Natural killer cell (primary cell): ENCODE measurements at places on chromosomes 7 and 10.

DNA sequence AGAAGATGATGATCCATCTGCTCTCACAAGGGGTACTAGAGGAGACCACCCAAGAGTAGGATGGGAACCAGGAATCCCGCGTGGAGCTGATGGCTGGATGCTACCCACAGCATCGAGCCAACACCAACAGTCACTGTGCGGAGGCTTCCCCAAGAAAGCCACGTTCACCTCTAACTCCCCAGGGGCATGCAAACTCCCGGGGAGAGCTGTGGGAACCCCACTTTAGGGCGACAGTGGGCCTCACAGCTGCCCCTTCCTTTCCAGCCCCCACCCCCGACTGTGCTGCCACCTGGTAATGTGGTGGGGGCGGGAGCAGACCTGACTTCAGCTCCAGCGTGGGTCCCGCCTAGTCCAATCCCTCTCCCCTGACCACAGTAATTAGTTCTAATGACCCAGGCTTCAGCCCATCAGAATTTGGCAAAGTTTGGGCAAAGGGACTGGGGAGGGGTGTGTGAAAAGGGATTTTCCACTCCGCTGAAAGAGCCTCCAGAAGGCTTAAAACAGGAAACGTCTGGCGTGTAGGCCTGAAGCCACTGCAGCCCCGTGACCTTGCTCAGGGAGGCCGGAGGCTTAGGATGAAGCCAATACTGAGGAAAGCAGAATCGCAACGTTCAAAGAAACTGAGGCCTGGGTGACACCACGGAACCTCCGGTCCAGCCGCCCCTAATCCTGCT, 20.3 kb downstream of the ASB13 start:
- no peak for DNase-seq

DNA sequence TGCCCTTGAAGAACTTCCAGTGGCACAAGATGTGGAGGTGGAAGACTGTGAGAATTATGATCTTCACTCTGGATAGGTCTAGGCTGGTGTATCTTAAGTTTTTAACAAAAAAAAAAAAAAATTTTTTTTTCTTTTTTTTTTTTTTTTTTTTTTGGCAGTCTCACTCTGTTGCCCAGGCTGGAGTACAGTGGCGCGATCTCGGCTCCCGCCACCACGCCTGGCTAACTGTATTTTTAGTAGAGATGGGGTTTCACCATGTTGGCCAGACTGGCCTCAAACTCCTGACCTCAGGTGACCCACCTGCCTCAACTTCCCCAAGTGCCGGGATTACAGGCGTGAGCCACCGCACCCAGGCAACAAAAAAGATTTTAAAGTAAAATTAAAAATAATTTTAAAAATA, 37.9 kb downstream of the WAPL start:
- no peak for DNase-seq

DNA sequence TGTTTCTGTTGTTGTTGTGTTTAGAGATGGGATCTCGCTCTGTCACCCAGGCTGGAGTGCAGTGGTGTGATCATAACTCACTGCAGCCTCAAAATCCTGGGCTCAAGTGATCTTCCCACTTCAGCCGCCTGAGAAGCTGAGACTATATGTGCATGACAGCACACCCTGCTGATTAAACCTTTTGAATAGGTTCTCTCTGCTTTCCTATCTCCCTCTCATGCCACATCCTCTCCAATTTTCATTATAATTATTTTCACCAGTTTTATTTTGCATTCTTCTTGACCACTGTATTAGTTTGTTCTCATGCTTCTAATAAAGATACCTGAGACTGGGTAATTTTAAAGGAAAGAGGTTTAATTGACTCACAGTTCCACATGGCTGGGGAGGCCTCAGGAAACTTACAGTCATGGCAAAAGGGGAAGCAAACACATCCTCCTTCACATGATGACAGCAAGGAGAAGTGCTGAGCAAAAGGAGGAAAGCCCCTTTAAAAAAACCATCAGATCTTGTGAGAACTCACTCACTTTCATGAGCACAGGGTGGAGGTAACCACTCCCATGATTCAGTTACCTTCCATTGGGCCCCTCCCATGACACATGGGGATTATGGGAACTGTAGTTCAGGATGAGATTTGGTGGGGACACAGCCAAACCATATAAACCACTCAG, 12.9 kb downstream of the AGK start:
- DNase-seq = no peak

GRCh38 chr10:4131407-4132215, 346.6 kb upstream of the KLF6 start:
- peak; percentile 80 for DNase-seq

- DNase-seq = no peak
Observed at GRCh38 chr10:10551596-10552301, 465.9 kb upstream of the CELF2 start.

DNA sequence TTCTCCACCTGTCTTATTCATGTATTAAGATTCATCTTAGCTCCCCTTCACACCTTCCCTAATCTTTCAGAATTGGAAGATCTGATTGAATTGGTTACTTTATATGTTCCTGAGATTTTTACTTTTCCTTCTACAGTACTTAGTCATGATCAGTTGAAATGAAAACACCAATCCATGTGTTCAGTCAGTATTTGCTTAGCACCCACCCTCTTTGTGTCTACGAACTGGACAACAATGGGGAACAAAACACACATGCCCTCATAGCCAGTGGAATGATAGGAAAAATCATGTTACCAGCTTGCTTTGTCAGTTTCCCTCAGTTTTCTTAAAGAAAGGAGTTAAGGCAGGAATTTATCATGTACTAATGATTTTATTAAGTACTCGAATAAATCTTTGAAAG, 2.0 kb downstream of the MASTL start:
- no peak for DNase-seq

- DNase-seq = no peak
Observed at GRCh38 chr10:70295321-70295720, 11.5 kb upstream of the NPFFR1 start.

- no peak for DNase-seq
Observed at GRCh38 chr10:75335983-75336382, 65.6 kb downstream of the ZNF503 start.

- DNase-seq = no peak
Observed at GRCh38 chr10:87723500-87723899, 63.8 kb downstream of the PAPSS2 start.

DNA sequence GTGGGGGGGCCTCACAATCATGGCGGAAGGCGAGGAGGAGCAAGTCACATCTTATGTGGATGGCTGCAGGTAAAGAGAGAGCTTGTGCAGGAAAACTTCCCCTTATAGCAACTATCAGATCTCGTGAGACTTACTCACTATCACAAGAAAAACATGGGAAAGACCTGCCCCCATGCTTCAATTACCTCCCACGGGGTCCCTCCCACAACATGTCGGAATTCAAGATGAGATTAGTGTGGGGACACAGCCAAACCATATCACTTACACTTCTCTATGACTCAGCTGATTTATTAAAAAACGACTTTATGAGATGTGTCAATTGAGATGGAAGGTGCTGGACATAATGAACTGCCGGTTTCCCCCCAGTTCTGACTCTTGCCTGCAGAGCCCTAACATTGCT, 23.8 kb upstream of the CHN2 start:
- no peak for DNase-seq

DNA sequence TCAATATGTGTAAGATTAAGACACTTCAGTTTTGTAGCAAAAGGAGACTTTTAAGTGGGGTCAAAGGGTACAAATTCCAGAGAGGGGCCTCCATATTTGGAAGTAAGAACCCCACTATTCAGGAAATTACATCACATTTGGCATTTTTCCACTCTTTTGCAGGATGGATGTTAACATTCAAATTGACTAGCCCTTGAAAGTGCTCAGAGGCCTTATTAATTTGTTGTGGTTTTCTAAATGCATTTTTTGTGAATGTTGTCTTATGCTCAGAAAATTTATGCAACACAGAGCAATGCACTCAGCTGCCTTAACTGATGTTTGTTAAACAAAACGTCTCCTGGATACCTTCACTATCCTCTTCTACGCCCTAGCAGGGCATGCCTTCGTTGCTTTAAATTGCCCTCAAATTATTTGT, 50.9 kb upstream of the PDLIM1 start:
- no peak for DNase-seq

- peak; percentile 86 for DNase-seq
Observed at GRCh38 chr7:38222481-38223096, 44.5 kb downstream of the STARD3NL start.

- no peak for DNase-seq
Observed at GRCh38 chr7:93120592-93121549, 3.1 kb upstream of the SAMD9 start.
